Neural cell (in vitro differentiated cells): ENCODE measurements at places on chromosomes 1 and 21. TPM values are rescaled to one million over a fixed set of nuclear protein-coding genes. Genes with fewer than 3 reads are reported as not detected.

OLIG2 gene
- polyA plus RNA-seq, result 0.84 and 0.90 TPM in 2 replicates

KRTAP7-1 gene
- not detected in 2 replicates for polyA plus RNA-seq

OR2T4 gene
- not detected in 2 replicates for polyA plus RNA-seq

C1QTNF12 gene
- polyA plus RNA-seq, result 0.74 TPM in 1 of 2 replicates, not detected in the other

CD5L gene
- not detected in 2 replicates for polyA plus RNA-seq

RXFP4 gene
- polyA plus RNA-seq, result not detected in 2 replicates

SLC44A5 gene
- polyA plus RNA-seq, result 44.5 and 53.0 TPM in 2 replicates

RIMKLA gene
- polyA plus RNA-seq, result 35.4 and 37.5 TPM in 2 replicates

KRTAP19-2 gene
- not detected in 2 replicates for polyA plus RNA-seq

IGFN1 gene
- polyA plus RNA-seq, result not detected in 2 replicates

TDRD5 gene
- polyA plus RNA-seq, result not detected in 2 replicates

LCE2B gene
- not detected in 2 replicates for polyA plus RNA-seq

ARTN gene
- 1.4 and 2.2 TPM in 2 replicates for polyA plus RNA-seq
